ENCODE measurements at places on chromosomes 2 and 18.
A peak's percentile ranks its signal among the peaks of the same experiment; 100 is the strongest.

GRCh38 chr2:112685271-112685884 is 35.4 kb upstream of the NT5DC4 start:
- peak; percentile 67 for DNase-seq

DNA sequence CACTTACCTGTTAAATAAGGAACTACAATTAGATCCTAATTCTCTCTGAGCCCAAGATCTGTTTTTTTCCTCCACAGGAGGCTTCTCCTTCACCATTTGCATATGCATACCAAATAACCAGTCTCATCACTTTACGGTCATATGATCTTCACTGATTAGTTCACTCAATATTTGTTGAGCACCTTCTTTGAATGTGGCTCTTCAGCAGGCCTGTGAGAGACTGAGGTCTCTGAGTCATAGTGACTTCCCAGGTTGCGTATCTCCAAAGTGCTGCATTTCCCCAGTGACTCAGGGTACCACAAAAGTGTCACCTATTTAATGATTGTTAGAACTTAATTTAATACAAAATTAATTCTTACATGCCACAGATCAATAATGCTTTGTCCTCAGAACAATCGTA is 108.8 kb upstream of the TRIB2 start:
- DNase-seq, result no peak

- no peak for DNase-seq
Measured at GRCh38 chr18:363301-364085, 95.6 kb upstream of the THOC1 start.

DNA sequence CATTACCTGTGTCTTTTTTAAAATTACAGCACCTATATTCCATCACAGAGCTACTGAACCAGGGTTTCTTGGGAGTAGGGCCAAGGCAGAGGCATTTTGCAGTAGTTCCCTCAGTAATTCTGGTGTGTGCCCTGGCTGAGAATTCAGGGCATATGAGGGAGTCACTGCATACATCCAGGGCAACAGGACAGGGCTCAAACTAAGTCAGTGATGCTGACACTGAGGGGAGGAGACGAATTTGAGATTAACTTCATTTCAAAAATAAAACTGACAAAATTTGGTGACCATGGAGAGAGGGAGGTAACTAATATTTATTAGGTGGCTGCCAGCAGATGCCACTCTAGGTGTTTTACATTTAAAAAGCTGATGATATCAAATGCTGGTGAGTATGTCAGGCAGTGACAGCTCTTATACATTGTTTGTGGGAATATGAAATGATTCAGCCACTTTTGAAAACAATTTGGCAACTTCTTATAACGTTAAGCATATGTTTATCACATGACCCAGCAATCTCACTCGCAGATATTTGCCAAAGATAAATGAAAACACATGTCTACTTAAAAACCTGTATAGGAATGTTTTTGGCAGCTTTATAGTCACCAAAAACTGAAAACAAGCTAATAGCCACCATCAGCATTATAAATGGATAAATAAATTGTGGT is 20.3 kb downstream of the STRADB start:
- peak; percentile 21 for DNase-seq

- DNase-seq, result no peak
Measured at GRCh38 chr2:98280376-98281102, 65.7 kb upstream of the CNGA3 start.

- DNase-seq, result no peak
Measured at GRCh38 chr18:389658-390357, 110.7 kb downstream of the COLEC12 start.
